ENCODE measurements at places on chromosomes 7 and 10.

DNA sequence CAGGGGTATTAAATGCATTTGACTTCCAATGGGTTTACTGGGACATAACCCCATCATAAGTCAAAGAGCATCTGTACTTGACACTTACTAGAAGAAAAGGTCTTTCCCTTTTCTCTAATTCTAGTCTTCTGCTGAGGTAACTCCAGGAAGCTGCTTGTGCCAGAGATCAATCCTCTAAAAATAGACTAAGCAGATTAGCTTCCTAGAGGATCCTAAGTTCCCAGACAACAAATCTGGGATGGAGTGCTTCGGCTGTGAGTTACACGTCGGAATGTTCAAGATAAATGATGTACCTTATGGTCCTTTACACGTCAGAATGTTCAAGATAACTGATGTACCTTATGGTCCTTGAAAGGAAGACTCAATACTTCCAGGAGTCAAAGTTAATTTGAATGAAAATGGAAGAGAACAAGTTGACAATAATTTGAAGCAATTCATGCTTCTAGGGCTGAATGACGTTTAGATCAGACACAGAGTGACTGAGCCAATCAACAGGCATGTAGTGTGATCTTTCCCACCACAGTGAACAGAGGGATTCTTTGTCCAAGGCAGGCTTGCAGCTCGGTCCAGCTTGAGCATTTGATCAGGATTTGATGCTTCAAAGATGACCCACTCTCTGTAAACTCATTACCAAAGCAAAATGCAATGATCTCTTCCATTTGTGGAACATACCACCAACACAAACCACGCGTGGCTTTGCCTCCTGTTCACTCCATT, 63.8 kb downstream of the SLC37A3 start:
- DNase-seq = no peak

DNA sequence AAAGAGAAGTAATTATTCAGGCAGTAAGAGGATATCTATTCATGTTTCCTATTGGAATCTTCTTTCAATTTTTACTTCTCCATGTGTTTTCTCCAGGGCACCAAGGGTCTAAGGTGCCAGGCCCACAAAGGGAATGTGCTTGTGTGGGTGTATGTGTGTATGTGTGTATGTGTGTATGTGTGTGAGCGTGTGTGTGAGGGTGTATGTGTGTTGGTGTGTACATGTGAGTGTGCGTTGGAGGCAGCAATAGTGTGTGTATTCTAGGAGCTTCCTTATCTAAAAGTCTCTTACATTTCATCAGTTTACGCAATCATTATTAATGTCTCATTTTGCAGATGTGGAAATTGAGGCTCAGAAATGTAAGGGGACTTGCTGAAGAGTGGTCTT, 28.3 kb downstream of the RAMP3 start:
- DNase-seq = no peak

GRCh38 chr10:3719024-3719843, 65.8 kb downstream of the KLF6 start:
- DNase-seq = no peak

GRCh38 chr10:21662635-21663034, 128.6 kb downstream of the MLLT10 start:
- DNase-seq = no peak

DNA sequence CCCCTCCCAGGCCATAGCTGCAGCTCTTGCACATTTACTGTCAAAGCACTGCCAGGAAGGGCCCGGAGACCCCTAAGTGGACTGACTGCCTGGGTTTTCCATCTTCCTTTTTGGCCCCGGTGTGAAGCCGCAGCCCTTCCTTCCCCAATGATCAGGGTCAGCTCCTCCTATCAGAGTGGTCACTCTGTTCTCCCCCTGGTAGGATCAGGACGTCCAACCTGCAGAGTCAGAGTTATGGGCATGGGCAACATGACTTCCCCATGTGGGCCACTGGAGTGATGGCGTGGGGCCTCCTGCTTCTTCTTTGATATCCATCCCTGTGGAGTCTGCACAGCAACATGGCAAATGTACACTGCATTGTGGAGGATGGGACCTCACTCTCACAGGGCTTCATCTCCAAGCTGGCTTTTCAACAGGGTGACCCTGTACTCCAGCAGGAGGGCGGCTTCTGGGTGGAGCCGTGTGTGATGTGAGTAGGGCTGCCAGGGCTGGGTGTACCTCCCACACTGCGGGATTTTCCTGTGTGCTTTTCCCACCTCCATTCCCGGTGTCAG, 6.4 kb upstream of the RAMP3 start:
- DNase-seq = no peak

GRCh38 chr7:127396184-127396583, 3.7 kb upstream of the ZNF800 start:
- no peak for DNase-seq

- no peak for DNase-seq
Observed at GRCh38 chr10:46232084-46232483, 54.7 kb upstream of the ANTXRL start.

GRCh38 chr10:128929767-128930166, 537.3 kb upstream of the MGMT start:
- DNase-seq = no peak

DNA sequence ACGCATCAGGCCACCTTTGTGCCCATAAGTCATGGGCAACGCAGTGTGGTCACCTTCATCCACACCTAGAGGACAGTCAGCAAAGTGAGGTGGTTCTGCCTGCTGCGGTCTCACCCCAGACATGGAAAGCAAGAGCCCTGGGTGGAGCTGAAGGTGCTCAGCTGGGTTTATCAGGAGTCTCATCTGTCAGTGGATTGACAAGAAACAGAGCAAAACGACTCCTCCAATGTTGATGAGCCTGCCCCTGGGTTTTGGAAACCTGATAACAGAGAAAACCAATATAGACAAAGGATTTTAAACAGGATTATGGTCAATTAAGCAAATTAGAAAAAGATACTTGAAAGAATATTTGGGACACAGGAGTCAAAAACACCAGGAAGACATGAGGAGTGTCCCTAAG, 229.3 kb upstream of the PRSS58 start:
- no peak for DNase-seq

DNA sequence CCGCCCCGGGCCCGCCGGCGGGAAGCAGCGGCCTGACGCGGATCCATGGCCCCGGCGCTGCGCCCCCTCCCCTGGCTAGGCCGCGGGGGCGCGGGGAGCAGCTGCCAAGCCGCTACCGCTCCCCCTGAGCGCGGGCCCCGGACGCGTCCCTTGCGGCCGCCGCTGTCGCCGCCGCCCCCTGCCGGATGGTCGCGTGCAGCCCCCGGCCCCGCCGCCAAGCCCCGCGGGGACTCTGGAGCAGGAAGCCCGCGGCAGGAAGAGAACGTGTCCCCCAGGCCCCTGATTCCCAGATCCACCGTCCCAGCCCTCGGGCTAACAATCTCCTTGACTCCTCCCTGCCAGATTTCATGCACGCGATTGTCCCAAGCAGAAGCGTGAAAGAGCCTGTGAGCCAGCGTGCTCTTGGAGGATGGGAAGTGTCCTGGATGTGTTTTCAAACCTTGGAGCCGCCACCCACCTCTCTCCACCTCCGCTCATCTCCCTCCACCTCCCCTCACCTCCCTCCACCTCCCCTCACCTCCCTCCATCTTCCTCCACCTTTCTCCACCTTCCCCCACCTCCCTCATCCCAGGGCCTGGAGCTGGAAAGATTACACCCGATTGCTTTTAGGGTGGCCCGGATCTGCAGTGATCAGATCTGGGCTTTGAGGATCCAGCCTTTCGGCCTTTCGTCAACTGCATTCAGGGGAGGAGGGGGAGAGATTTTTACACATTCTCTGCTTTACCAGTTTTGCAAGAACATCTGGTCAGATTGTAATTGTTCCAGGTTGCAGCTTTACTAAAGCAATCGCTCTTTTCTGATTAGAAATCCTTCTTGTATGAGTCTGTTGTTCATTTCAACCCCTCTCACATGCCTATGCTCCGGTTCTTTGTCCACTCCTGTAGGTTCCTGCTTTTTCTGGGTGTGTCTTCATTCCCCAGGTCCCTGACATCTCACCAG, 570 bp upstream of the PRTFDC1 start:
- peak; percentile 20 for DNase-seq

DNA sequence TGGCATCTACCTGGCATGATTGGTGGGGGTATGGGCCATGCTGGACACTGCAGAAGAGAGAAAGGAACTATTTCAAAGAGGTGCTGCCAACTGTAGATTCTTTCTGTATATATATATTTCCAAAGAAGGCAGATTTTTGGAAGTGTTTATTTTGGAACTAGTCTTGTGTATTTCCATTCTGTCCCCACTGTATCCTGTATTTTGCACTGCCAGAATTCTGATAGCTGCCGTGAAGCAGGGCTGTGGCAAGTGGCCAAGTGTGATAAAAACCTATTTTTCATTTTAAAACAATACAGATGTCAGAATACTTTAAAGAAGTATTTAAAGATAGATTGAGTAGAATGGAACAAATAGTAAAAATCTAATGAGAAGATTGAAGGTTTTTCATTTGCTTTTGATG, 17.1 kb downstream of the MCU start:
- DNase-seq = no peak

DNA sequence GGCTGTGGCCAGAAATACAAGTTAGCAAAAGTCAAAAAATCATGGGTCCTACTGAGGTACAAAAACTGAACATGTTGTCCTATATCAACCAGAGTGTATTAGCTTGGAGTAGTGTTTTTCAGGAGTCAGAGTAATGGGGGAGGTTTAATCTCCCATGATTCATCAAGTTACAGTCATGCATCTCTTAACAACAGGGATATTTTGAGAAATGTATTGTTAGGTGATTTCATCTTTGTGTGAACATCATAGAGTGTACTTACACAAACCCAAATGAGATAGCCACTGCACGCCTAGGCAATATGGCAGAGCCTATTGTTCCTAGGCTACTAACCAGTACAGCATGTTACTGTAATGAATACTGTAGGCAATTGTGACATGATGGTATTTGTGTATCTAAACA, 14.9 kb upstream of the TES start:
- peak; percentile 76 for DNase-seq

GRCh38 chr7:158401295-158401694, 186.3 kb downstream of the PTPRN2 start:
- DNase-seq = no peak

GRCh38 chr10:122181041-122181732, 89.9 kb upstream of the BTBD16 start:
- DNase-seq = peak; percentile 50

DNA sequence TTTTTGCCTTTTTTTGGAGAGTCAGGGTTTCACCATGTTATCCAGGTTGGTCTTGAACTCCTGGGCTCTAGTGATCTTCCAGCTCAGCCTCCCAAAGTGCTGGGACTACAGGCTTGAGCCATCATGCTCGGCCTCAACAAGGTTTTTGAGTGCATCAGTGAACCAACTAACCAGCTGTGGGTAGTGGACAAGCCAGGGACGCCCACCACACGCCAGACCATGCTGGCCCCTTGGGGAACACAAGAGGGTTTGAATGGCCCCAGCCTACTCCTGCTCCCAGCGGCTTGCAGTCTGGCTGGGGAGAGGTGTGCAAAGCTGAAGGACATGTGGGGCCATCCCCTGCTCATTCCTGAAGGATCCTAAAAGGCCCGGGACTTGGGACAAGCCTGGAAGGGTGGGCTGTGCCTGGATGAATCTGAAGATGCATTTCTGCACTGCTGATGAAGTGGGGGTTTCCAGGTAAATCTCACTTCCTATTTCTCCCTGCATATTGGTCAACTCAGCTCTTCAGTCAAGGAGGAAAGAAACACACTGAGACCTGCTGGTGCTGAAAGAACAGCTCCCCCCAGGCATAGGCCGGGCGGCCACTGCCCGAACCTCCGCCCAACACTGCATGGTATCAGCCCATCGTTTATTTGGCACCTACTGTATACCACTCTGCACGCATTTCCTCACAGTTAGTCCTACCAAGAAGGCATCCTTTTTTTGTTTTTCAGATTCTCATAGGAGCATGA, 6.9 kb downstream of the MMD2 start:
- DNase-seq = peak; percentile 37

- DNase-seq = no peak
Observed at GRCh38 chr7:137003086-137003485, 134.6 kb downstream of the CHRM2 start.

- no peak for DNase-seq
Observed at GRCh38 chr7:134589491-134589941, 40.6 kb downstream of the AKR1B15 start.

DNA sequence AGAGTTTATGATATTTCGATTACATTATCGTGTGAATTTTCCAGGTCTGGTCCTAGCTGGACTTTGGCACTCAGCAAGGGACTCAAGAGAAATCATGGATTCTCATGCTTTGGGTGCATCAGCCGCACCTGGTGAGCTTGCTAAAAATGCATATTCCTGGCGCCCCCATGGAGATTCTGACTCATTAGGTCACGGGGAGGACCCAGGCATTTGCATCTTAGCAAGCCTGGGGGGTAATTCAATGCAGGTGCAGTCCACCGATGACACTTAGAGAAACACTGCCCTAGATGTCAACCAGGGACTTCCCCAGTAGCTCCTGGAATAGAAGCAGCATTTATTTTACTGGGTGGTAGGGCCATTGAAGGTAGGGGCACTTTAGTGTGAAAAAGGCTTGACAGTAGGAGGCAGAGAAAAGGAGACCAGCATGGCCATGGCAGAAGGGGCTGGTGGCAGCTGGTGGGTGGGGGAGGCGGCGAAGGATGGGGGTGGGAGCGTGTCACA, 29.9 kb upstream of the PDCD4 start:
- no peak for DNase-seq

DNA sequence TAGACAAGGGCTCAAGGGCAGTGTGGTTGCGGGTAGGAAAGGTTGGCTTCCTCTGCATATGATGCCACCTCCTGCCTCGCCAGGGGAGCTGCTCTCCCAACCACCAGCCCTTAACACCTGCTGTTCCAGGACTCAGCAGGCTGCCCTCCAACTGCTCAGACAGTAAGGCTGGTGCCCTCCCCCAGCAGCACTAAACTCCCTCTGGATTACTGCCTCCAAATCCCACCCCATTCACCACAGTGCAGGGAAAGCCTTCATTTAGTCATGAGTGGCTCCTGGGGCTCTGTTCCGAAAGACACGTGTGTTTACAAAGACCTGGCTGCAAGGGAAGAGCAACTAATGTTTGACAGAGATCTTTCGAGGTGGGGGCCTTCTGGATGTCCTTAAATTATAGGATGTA, 437.2 kb upstream of the MKI67 start:
- DNase-seq = no peak

DNA sequence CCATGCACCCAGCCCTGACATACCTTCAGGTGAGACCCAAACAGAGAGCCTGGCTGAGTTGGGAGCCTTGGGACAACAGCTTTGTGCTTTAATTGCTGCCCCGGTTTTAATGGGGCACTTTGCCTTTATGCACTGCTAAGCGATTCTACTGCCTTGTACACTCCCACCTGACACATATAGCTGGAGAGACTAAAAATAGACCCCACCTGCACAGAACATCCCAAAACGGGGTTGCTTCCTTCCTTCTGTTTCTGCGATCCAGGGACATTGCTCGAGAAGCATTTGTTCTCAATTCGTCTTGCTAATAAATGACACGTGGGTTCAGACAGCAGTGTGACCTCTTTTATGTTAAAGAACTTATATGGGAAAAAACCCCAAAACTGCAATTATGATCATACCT, 258.8 kb upstream of the MYO3A start:
- DNase-seq = no peak
